ENCODE measurements at places on chromosomes 3 and 15.

GRCh38 chr3:73401616-73402279, 223.0 kb downstream of the PDZRN3 start:
- no peak overlapping the region for H3K4me3 ChIP-seq
- H3K36me3 ChIP-seq = no peaks in the 10 kb centered on the region
- H3K27ac ChIP-seq = no peak overlapping the region

- no peak for DNase-seq
- no peaks in the 10 kb centered on the region for H3K36me3 ChIP-seq
- no peaks in the 10 kb centered on the region for H3K27me3 ChIP-seq
- no peaks in the 10 kb centered on the region for H3K4me1 ChIP-seq
Observed at GRCh38 chr3:65919826-65920225, 118.9 kb downstream of the MAGI1 start.

DNA sequence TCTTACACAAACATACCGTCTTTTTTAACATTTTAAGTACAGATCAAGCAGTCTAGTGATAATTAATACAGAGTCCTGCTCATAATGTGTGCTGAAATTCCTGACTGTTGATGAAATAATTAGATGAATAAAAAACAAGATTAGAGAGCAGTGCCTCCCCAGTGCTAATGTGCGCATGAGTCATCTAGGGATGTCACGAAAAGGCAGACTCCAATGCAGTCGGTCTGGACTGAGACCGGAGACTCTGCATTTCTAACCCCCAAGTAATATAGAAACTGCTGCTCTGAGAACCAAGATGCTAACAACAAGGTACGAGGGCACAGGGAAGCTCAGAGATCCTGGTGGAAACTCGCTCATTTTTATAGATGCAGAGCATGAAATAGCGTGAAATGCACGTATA, 61.4 kb downstream of the COL8A1 start:
- no peaks in the 10 kb centered on the region for H3K36me3 ChIP-seq
- no peaks in the 10 kb centered on the region for H3K4me1 ChIP-seq
- H3K27ac ChIP-seq = no peak overlapping the region
- no peaks in the 10 kb centered on the region for H3K27me3 ChIP-seq
- no peak for DNase-seq
- no peak overlapping the region for H3K4me3 ChIP-seq

GRCh38 chr15:68734352-68734751, 86.3 kb downstream of the ANP32A start:
- no peak for DNase-seq
- H3K27me3 ChIP-seq = no peaks in the 10 kb centered on the region
- no peaks in the 10 kb centered on the region for H3K4me1 ChIP-seq
- H3K4me3 ChIP-seq = no peak overlapping the region

- H3K27me3 ChIP-seq = no peaks in the 10 kb centered on the region
- H3K27ac ChIP-seq = no peak overlapping the region
- DNase-seq = no peak
- H3K4me1 ChIP-seq = no peaks in the 10 kb centered on the region
- no peaks in the 10 kb centered on the region for H3K36me3 ChIP-seq
Observed at GRCh38 chr15:60591496-60592370, 112.8 kb upstream of the ICE2 start.

- no peaks in the 10 kb centered on the region for H3K36me3 ChIP-seq
- no peak overlapping the region for H3K4me3 ChIP-seq
- no peaks in the 10 kb centered on the region for H3K4me1 ChIP-seq
- no peak overlapping the region for H3K27ac ChIP-seq
- no peaks in the 10 kb centered on the region for H3K27me3 ChIP-seq
- DNase-seq = no peak
Observed at GRCh38 chr3:137075020-137075419, 117.2 kb downstream of the IL20RB start.

DNA sequence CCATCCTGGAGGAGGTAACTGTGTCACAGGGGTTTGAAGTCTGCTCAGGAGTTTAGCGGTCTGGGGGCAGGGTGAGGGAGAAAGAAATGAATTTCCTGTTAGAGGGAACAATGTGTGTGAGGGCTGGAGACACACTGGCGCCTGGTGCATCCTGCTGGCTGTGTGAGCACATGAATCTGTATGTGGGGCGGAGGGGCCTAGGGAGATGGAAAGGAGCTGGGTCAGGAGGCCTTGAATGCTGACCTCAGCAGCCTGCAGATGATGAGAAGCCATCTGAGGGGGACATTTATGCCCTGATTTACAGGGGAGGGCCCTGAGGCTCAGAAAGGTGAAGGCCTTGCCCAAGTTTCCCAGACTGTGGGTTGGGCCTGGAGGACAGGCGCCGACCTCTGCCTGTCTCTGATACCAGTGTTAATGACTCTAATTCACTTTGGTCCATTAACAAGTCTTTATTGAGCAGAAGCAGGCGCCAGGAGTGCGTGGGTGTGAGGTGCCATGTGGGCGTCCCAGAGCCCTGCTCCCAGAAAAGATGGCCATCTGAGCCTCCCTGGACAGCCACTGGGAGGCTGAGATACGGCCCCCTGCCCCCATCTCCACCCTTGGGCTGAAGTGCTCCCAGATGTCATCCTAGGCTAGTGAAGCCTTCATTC, 34.8 kb downstream of the LINGO1 start:
- no peaks in the 10 kb centered on the region for H3K27me3 ChIP-seq
- H3K4me3 ChIP-seq = no peak overlapping the region
- no peaks in the 10 kb centered on the region for H3K4me1 ChIP-seq
- H3K27ac ChIP-seq = no peak overlapping the region

GRCh38 chr15:74831813-74832495, 5.5 kb downstream of the CPLX3 start:
- H3K4me3 ChIP-seq = no peak overlapping the region
- H3K27me3 ChIP-seq = peaks cover 3% of the 10 kb centered on the region
- DNase-seq = no peak
- H3K4me1 ChIP-seq = peaks cover 4% of the 10 kb centered on the region
- H3K36me3 ChIP-seq = no peaks in the 10 kb centered on the region

- H3K27me3 ChIP-seq = no peaks in the 10 kb centered on the region
- no peak overlapping the region for H3K4me3 ChIP-seq
- no peak overlapping the region for H3K27ac ChIP-seq
- H3K4me1 ChIP-seq = no peaks in the 10 kb centered on the region
- H3K36me3 ChIP-seq = peaks cover 55% of the 10 kb centered on the region
- DNase-seq = no peak
Observed at GRCh38 chr15:25091421-25092158, 136.8 kb downstream of the SNRPN start.

DNA sequence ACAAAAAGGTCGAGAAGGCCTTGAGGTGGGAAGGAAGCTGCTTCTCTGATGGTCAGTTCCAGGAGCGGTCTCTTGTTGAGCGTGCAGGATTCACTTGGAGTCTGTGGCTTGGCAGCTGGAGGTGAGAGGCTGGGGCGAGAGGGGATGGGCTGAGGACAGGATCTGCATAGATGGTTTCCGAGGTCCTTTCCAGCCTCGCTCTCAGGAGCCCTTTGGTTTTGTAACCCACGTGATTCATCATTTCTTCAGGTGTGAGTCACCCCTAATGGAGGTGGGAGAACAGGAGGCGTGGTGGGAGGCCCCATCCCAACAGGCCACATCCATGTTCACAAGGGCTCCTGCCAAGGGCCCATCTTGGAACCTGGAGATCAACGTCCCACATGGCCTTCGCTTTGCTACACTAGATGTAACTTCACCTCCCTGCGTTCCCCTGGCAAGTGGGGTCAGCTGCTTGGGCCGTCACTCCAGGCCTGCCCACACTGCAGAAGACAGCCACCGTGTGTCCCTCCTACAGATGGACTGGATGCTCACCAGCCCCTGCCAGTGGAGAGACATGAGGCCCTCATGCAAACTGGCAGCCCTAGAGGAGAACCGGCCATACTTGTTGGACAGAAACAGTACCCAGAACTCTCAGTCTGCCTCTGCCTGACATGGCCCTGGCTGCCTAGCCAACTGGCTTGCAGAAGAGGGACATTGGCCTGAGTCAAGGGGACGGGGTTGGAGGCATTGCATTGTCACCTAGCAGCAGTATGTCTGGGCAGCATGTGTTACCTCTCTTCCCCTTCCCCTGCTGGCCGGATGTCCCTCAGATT, 1.6 kb upstream of the PCSK6 start:
- no peak for DNase-seq
- peaks cover 4% of the 10 kb centered on the region for H3K4me1 ChIP-seq
- no peak overlapping the region for H3K4me3 ChIP-seq
- no peaks in the 10 kb centered on the region for H3K36me3 ChIP-seq
- peaks cover 25% of the 10 kb centered on the region for H3K27me3 ChIP-seq
- H3K27ac ChIP-seq = no peak overlapping the region

GRCh38 chr15:75425966-75426500, 25.5 kb downstream of the SIN3A start:
- no peaks in the 10 kb centered on the region for H3K4me1 ChIP-seq
- no peaks in the 10 kb centered on the region for H3K27me3 ChIP-seq
- no peak for DNase-seq
- H3K4me3 ChIP-seq = no peak overlapping the region
- H3K27ac ChIP-seq = no peak overlapping the region

- no peak for DNase-seq
- no peak overlapping the region for H3K27ac ChIP-seq
- H3K4me1 ChIP-seq = no peaks in the 10 kb centered on the region
- H3K36me3 ChIP-seq = no peaks in the 10 kb centered on the region
- no peaks in the 10 kb centered on the region for H3K27me3 ChIP-seq
Observed at GRCh38 chr3:26964313-26964712, 341.7 kb downstream of the LRRC3B start.

GRCh38 chr15:58115692-58116091, 22.5 kb upstream of the AQP9 start:
- H3K27ac ChIP-seq = no peak overlapping the region
- H3K36me3 ChIP-seq = no peaks in the 10 kb centered on the region
- no peak for DNase-seq
- H3K27me3 ChIP-seq = no peaks in the 10 kb centered on the region
- H3K4me3 ChIP-seq = no peak overlapping the region

- peaks cover 12% of the 10 kb centered on the region for H3K36me3 ChIP-seq
- DNase-seq = no peak
- H3K27ac ChIP-seq = no peak overlapping the region
Observed at GRCh38 chr15:52233405-52233804, 42.2 kb upstream of the GNB5 start.

- no peak overlapping the region for H3K4me3 ChIP-seq
- no peak for DNase-seq
- no peak overlapping the region for H3K27ac ChIP-seq
- H3K27me3 ChIP-seq = no peaks in the 10 kb centered on the region
- no peaks in the 10 kb centered on the region for H3K4me1 ChIP-seq
- no peaks in the 10 kb centered on the region for H3K36me3 ChIP-seq
Observed at GRCh38 chr3:133367956-133368355, 31.9 kb upstream of the BFSP2 start.

DNA sequence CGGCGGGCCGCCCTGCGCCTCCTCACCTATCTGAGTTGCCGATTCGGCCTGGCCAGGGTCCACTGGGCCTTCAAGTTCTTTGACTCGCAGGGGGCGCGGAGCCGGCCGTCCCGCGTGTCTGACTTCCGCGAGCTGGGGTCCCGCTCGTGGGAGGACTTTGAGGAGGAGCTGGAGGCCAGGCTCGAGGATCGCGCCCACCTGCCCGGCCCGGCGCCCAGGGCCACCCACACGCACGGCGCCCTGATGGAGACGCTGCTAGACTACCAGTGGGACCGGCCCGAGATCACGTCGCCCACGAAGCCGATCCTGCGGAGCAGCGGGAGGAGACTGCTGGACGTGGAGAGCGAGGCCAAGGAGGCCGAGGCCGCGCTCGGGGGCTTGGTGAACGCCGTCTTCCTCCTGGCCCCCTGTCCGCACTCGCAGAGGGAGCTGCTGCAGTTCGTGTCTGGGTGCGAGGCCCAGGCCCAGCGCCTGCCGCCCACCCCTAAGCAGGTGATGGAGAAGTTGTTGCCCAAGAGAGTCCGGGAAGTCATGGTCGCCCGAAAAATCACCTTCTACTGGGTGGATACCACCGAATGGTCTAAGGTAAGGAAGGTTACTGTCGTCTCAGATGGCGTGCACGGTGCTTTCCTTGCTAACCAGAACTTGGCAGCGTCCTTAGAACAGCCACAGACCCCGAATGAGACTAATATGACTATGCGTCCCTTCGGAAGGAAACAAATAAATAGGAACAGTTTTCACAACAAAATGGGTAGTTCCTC, 567 bp downstream of the TICRR start:
- DNase-seq = no peak
- H3K4me1 ChIP-seq = no peaks in the 10 kb centered on the region
- H3K27me3 ChIP-seq = no peaks in the 10 kb centered on the region
- peak overlapping the region; percentile 60 for H3K4me3 ChIP-seq

GRCh38 chr3:49157289-49157688, 8.8 kb downstream of the CCDC71 start:
- H3K27me3 ChIP-seq = peaks cover 1% of the 10 kb centered on the region
- no peaks in the 10 kb centered on the region for H3K4me1 ChIP-seq
- no peak overlapping the region for H3K27ac ChIP-seq
- no peak overlapping the region for H3K4me3 ChIP-seq
- no peaks in the 10 kb centered on the region for H3K36me3 ChIP-seq

- no peaks in the 10 kb centered on the region for H3K27me3 ChIP-seq
- no peak overlapping the region for H3K27ac ChIP-seq
- no peak for DNase-seq
- H3K36me3 ChIP-seq = no peaks in the 10 kb centered on the region
- no peaks in the 10 kb centered on the region for H3K4me1 ChIP-seq
- H3K4me3 ChIP-seq = no peak overlapping the region
Observed at GRCh38 chr15:99170476-99171065, 65.7 kb downstream of the SYNM start.

DNA sequence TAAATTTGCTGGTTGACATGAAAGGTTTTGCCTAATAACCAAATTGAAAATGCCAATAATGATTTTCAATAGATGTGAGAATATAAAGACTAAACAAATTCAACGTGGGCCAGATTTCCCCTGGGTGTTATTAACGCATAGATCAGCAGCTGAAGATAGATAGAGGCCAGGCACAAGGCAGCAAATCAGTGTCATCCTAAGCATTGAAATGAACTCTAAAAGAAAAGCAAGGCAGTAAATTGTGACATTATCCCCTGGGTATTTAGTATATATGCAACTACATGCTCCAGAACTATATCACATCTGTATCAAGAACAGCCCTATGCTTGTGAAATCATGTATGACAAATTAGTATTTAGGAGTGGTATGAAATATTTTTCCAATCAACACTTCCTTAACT, 167.1 kb upstream of the EPHA3 start:
- DNase-seq = no peak
- no peaks in the 10 kb centered on the region for H3K4me1 ChIP-seq
- H3K27ac ChIP-seq = no peak overlapping the region
- H3K4me3 ChIP-seq = no peak overlapping the region
- H3K36me3 ChIP-seq = no peaks in the 10 kb centered on the region
- no peaks in the 10 kb centered on the region for H3K27me3 ChIP-seq

GRCh38 chr3:37237252-37237651, 62.9 kb upstream of the LRRFIP2 start:
- H3K4me3 ChIP-seq = no peak overlapping the region
- no peaks in the 10 kb centered on the region for H3K4me1 ChIP-seq
- H3K27me3 ChIP-seq = no peaks in the 10 kb centered on the region

- H3K36me3 ChIP-seq = no peaks in the 10 kb centered on the region
- no peak overlapping the region for H3K27ac ChIP-seq
- H3K4me1 ChIP-seq = no peaks in the 10 kb centered on the region
- H3K4me3 ChIP-seq = no peak overlapping the region
Observed at GRCh38 chr3:24538891-24539290, 44.2 kb upstream of the THRB start.

Measured in iPS DF 6.9 (cell line).